ENCODE measurements at places on chromosomes 6 and 20.
A peak's percentile ranks its signal among the peaks of the same experiment; 100 is the strongest.

DNA sequence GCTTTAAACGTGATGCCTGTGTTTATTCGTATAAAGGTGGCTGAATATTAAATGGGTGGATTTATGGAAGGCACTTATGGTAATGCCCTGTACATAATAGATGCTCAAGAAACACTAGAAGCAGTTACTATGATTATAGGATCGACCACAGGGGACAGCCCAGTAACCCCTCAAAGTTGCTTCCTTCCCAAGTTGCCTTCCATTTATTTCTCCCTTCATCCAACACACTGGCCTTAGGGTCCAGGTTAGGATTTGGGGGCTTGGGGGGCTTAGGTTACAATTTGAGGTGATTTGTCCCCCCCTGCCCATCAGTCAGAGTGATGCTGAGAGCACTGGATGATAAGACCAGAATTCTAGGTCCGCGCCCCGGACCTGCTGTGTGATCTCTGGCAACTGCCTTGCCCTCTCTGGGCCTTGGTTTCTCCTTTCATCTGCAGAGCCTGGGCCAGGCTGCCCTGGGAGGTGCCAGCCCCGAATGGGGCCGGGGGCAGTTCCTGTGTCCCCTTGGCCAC, 101.5 kb downstream of the CEBPB start:
- no peak for DNase-seq

DNA sequence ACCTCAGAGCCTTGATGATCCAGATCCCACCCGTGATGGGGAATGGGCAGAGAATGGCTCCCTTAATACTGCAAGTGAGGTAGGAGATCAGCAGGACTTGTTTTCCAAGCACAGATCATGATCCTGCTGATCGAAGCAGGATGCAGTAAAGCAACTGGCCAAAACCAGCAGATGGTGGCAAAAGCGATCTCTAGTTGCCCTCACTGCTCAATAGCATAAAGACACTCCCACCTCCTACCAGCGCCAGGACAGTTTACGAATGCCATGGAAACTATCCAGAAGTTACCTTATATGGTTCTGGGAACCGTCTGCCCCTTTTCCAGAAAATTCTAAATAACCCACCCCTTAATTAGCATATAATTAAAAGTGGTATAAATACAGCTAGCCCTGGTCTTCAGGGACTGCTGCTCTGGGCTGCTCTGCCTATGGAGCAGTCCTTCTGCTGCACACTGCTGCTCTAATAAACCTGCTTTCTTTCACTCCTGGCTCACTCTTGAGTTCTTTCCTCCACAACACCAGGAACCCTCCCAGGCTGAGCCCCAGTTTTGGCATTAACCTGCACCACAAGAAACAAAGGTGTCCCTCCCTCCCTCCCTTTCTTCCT, 415.8 kb downstream of the PREX1 start:
- no peak for DNase-seq

GRCh38 chr20:1378735-1379125, 14.1 kb downstream of the FKBP1A start:
- DNase-seq, result no peak

DNA sequence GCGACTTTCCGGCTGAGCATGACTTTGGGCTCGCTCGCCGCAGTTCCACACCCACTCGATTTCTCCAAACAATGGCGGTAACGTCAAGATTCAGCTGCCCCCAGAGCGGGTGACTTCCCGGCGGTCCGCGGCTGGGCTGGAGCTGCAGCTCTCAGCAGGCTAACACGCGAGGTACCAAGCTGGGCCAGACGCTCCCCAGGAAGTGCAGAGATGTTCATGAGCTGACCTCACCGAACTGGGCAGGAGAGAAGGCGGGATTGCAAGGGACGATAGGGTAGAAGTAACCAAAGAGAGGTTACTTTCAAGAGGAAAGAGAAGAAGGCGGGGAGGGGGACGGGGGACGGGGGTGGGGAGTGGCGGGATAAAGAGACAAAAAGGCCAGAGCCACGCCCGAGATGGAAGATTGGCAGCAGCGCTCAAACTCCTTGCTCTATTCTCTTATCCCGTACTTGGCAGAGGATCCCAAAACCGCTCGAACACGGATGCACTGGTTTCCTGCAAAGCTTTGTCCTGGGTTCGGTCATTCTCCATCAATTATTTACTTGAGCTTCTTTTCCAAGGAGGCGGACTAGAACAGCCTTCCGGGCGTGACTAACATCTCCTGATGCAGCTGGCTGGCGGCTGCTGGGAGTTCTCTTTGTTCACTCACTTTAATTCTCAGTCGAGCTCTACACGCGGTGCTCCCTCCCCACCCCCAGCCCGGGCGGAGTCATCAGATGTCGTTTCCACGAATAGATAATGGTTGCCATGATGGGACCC, at the start of gene MTCL3:
Gene MTCL3, minus strand, starts transcription at position 626 of the 759 bp plus-strand sequence.
- DNase-seq, result peak; percentile 75

DNA sequence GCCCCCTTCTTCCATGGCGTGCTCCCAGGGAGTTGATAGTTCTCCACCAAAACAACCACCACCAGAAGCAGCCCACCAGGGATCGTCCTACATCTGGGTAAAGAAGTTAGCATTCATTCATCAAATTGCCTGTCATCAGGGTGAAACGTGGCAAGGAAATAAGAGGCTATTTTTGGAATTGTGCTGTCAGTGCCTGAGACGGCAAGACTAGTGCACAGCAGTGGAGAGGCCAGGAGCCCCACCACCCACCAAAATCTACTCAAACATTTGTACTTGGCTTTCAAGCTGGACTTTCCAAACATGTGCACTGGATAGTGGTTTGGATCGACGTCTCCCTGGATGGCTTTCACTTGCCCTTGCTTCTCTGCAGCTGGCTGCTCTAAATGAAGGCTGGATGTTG, 44.8 kb downstream of the TXNDC5 start:
- no peak for DNase-seq

- DNase-seq, result no peak
Observed at GRCh38 chr6:148035806-148036390, 306.7 kb upstream of the SASH1 start.

GRCh38 chr6:90989763-90990162, 402.9 kb upstream of the MAP3K7 start:
- DNase-seq, result no peak

DNA sequence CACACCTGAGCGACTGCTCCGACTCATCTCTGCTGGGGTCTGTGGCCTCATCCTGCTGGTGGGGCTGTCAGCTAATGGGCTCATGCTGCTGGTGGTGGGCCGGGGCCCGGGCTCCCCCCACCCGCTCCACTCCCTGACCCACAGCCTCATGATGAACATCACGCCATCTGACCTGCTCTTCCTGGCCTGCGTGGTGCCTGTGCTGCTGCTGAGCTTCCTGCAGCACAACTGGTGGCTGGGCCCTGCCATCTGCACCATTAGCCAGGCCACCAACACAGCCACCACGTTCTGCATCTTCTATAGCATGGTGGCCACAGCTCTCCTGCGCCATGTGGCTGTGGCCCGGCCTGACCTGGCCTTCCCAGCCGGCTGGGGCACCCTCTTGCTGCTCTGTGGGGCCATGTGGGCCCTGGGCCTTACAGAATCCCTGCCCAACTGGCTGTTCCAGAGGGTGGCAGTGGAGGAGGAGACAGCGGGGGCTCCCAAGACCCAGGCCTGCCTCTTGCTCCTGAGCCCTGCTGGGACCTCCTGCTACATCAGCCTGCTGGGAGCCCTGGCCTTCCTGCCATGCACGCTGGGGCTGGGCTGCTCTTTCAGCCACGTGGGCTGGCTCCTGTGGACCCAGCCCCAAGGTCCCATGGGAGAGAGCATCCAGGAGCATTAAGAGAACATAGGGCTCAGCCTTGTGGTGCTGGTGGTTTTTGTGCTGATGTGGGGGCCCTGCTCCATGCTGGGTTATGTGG, 39.6 kb downstream of the RAB44 start:
- no peak for DNase-seq

GRCh38 chr6:46320505-46320904, 149.7 kb upstream of the ENPP5 start:
- no peak for DNase-seq

DNA sequence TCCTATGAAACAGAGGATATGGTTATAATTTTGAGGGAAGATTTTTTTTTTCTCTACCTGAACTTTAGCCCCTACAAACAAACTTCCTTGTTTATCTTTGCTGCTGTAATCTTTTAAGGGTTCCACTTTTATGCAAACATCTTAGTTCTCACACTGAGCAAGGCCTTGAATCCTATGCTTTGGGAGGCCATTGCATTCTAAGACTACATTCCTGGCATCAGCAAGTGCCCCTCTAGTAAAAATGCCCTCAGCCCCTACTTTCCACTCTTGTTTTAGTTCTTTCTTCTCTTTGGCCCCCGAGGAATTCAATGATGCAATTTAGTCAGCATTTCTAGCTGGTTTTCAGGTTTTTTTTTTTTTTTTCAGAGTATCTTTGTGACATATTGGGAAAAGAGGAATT, 8.1 kb upstream of the AHI1 start:
- DNase-seq, result no peak

DNA sequence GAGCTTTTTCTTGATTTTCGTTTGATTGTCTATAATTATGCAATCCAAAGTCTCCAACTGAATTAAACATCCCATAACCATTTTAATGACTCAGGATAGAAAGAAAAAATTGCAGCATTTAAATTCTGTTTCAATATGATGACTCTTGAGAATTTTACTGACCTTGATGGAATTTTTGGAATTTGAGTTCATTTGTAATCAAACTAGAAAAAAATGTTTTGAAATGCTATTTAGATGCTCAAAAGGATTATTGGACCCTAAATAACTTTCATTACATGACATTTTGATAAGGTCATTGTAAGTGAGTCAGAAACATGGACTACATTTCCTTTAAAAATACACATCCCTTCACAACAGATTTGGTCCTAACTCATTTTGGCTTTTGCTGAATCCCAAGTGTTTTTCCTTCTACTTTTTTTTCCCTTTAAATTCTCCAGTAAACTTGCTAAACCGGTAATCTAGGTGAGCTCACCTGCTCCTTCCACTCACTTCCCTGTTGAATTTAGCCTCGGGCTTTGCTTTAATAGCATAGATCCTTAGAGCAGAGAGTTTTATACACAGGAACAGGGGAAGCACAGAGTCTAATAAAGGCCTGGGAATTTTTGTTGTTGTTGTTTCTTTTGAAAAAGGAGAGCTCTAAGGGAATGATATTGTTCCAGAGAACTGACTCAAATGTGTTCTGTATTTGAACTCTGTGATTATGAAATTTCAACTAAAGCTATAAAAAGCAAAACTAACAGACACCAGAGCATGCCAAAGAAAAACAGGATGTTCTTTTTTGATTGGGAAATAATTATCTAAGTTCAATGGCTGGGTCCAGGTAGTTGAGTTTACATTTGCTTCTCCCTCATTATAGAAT, 1088.2 kb upstream of the CITED2 start:
- no peak for DNase-seq

DNA sequence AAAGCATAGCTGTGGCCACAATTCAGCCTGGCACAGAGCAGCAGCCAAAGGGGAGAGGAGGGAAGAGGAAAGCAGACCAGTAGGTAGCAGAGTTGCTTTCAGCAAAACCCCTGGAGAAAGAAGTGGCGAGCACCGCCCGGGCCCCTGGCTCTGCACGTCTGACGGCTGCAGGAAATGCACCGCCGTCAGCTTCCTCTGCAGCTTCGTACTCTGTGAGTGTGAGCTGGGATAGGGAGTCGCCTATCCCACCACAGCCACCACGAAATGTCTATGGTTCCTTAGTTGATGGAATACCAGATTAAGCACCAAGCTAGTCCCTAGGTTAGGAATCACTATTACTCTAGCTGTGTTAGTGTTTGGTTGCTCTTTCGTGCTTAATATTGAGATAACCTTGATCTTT, 79.9 kb upstream of the NAA20 start:
- no peak for DNase-seq

- no peak for DNase-seq
Observed at GRCh38 chr20:21656308-21657067, 49.0 kb upstream of the PAX1 start.

DNA sequence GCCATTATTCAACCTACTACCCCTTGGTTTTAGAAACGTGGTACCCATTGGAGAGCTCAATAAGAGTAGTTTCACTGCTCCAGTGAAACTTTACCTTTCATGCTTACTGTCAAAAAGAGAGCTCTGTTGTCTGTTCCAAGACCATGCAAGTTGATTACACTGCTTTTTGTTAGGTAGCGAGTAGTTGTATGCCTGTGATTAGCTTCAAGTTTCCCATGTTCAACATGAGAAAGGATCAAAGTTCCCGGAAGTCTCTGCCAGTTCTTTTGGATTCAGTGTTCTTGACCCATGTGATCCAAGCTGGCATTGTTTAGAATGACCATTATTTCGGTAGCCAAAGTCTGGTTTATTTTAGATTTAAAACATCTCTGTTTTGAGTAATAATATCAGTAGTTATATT, 107.1 kb downstream of the ZFAND3 start:
- DNase-seq, result no peak

GRCh38 chr6:156946370-156946936, 169.3 kb downstream of the ARID1B start:
- no peak for DNase-seq

GRCh38 chr20:56760610-56761009, 131.5 kb downstream of the TFAP2C start:
- DNase-seq, result no peak

DNA sequence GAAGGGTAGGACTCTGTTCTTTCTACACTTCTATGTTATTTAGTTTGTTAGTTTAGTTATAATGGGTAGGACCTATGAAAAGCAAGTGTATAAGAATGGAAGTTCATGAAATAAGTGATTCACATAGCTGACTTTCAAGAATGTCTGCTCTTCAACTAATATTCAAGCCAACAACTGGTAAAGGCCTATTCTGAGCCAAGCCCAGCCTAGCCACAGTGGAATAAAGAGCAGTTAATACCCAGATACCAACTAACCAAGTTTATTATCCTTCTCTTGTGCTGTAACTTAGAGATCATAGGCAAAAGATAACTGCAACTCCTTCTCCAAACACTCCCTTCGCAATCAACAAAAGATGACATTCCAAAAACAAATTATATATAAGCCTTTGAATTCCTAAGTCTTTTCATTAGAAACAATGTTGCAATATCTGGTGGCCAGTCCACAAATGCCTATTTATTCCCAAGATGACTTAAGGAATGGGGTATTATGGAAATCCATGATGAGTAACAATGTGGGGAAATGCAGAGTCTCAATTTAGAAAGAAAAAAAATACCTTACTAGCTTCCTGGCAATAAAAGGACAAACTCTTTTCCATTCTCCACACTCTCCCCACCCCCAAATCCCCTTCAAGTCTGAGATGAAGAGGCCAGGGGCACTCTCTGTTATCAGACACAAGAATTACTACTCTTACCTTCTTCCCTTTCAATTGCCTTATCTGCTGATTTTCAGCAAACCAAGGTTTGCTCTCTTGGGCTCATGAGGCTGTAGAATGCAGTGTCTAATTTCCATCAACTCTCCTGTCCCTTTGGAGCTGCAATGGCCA, 27.4 kb downstream of the BTBD9 start:
- no peak for DNase-seq

GRCh38 chr6:35260591-35261570, 1.3 kb downstream of the ZNF76 start:
- DNase-seq, result no peak

DNA sequence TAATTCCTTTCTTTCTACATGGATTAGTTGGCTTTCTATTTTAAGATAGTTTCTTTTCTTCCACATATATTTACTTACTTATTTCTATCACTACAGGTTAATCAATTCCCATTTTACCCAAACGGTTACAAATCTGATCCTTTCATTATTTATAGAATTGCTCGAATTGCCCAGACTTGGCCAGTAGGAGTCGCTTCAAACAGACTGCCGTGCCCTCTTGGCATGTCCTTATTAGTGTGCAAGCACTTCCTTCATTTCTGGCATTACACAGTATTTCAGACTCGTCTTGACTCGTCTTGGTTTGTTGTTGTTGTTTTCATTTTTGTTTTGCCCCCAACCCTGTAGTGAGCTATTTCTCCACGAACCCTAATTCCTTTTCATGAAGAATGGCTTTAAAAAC, 74.6 kb downstream of the SAMD3 start:
- no peak for DNase-seq

Data from NCI-H187 treated with DMSO at 0.1 percent for 48 hours (cell line).